HT1080 (cell line): ENCODE measurements at places on chromosomes 6 and 20.

- DNase-seq: no peak
Measured at GRCh38 chr6:42846505-42846904, 32.9 kb upstream of the RPL7L1 start.

DNA sequence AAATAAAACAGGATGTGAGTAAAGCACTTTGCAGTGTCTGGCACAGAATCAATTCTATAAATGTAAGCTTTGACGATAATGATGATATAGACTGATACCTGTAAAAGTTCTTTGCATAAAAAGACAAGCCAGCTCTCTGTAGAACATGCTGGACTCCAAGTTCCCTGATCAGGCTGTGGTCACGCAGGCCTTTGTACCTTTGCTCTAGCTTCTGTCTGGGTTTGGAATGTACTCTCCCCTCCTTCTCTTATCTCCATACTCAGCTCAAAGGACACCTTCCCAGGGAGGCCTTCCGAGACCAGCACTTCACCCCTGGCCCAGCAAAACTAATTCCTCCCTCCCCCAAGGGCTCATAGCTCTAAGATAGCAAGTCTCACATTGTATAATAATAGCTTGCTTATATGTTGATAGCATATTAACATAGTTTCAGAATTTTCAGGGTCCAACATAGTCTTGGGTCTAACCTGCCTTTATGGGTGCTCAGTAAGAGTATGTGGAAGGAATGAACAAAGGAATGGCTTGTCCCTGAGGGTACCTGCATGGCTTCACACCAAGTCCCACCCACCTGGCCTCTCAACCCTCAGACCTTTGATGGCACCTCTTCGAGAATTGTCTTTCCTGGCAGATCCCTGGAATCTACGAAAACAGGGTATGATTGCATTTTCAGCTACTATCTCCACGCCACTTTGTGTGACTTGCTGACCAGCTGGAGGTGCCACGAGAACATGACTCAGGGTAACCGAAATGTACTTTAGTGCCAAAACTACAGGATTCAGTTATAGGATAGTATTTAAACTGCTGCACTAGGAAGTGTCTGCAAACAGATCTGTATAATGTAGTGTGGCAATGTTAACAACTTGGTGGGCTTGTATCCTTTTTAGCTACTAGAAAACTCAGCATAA lies 41.7 kb upstream of the PIM1 start:
- DNase-seq: no peak

GRCh38 chr20:32970115-32970972 lies 33.9 kb downstream of the SUN5 start:
- DNase-seq: no peak

GRCh38 chr20:46307999-46308257 lies 370 bp downstream of the CDH22 start:
- DNase-seq: no peak

- no peak for DNase-seq
Measured at GRCh38 chr20:58401162-58401561, 12.1 kb downstream of the VAPB start.

GRCh38 chr6:5034328-5034727 lies 30.5 kb upstream of the RPP40 start:
- no peak for DNase-seq

GRCh38 chr20:47209982-47210381 lies 146.5 kb downstream of the ZMYND8 start:
- DNase-seq: no peak

DNA sequence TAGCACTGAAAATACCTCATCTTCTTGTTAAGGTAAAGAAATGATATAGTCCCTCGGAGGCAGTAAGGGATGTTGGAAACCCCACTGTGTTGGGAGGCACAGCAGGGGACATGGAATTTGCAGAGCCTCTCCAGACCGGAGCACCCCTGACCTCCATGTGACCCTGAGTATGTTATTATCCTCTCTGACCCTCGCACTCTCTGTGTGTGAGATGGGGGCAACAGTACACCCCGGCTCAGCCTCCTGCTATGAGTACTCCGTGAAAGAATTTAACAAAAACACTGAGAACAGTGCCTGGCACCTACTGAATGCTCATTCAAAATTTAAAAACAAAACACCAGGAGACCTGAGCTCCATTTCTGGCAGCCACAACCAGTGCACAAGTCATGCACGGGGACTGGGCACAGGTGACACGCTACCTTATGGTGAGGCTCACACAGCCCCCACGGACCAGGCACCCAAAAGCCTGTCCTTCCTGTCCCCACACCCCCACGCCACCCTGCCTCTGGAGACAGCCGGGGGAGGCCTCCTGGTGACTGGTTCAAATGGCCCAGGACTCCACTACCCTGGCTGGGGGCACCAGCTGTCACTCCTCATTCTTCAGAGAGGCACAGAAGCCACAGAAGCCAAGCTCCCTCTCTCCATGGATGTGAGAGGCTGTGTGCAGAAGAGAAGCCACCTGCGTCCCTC lies 6.1 kb downstream of the NINL start:
- no peak for DNase-seq

DNA sequence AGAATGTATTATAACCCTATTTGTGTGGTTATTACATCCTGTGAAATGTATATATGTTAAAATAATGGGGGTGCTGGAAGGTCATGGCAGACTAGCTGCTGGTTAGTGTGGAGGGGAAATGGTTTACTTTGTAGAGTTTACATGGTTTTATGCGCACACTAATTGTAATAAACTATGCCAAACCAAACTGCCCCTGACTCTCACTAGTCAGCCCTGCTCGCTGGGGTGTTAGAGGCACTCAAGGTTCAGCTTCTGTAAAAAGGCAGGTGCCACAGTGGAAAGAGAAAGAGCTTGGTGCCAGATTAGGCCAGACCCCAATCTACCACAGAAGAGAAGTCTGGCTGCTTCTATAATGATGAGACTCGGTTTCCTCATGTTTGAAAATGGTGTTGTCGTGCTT lies 52.7 kb downstream of the GOPC start:
- DNase-seq: no peak

GRCh38 chr6:32112431-32112980 lies 3.4 kb upstream of the TNXB start:
- DNase-seq: no peak

DNA sequence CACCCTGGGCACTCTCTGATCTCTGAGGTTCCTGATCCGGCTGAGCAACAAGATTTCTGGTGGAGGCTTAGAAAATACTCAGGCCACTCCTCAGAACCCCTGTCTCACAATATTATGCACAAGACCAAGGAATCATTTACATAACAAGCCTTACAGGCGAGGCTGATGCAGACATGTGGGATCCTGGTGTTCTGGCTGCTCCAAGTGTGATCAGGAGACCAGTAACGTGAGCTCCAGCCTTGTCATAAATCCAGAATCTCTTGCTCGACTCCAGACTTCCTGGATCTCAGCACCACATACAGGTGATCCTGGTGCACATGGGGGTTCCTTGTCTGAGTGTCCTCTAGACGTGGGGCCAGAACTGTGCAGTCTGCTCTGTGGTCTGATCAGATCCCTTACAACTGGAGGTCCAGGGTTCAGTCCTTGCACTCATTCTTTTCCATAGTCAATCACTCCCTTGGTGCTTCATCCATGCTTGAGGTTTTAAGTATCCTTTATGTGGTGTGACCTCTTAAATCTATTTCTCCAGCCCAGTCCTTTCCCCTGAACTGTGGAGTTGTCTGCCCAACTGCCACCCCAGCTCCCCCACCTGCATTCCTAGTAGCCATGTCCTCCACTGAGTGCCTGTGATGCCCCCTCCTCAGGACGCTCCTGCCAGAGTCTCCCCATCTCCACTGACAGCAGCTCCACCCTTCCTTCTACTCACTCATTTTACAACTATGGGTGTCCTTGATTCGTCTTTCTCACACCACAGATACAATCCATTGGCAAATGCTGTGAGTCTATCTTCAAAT lies 5.1 kb downstream of the HLA-C start:
- DNase-seq: no peak

GRCh38 chr6:106136845-106137244 lies 50.7 kb downstream of the PRDM1 start:
- DNase-seq: no peak

DNA sequence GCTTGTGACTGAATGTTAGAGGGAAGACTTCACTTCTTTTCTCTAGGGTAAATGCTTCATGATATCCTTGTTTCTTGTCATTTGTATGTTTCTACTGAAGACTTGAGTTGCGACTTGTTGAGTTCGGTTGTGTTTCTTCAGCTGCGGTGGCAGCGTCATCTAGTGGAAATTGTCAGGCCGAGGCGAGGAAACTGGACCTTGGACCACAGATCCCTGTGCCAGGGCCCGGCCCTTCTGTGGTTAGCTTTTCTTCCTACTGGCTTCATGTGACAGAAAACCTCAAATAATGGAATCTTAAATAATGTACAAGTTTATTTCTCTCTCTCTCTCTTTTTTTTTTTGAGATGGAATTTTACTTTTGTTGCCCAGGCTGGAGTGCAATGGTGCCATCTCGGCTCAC lies 12.4 kb downstream of the MTHFD1L start:
- DNase-seq: no peak

DNA sequence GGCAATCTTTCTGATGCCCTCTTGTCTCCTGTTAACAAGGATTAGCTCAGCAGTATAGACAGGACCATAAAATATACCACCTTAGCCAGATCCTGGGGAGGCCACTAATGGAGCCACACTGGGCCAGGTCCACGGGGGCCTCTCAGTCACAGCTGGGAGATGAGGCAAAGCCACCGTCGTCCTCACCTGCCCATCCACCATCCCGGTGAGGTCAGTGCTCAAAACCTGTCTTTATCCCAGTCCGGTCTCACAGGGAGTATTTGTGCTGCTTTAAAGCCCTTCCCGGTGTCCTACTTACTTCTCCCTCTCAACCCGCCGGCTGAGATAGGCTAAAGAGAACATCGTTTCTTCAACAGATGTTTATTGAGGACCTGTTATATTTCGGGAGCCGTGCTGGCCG lies 104.3 kb downstream of the EDN3 start:
- no peak for DNase-seq

GRCh38 chr6:14281811-14282660 lies 164.5 kb downstream of the CD83 start:
- no peak for DNase-seq

DNA sequence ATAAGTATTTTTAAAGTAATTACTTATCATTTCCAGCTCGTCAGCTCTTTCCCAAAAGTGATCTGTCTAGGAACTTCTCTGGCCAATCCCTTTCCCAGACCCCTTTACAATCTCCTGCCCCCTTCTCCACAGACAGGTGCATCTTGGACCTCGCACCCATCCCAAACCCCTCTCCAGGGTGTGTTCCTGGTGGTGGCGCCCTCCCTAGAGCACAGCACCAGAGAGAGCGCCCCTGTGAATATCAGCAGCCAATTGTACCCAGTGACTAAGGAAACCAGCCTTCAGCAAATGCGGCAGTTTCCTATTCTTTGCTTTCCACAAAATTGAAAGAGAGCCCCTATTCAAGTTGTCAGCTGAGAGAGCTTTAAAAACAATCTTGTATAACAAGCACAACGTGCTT lies 157.7 kb downstream of the RNASET2 start:
- DNase-seq: no peak

GRCh38 chr6:15317934-15318902 lies 72.3 kb downstream of the JARID2 start:
- no peak for DNase-seq

- peak; percentile 99 for DNase-seq
Measured at GRCh38 chr6:14743474-14744211, 502.2 kb upstream of the JARID2 start.

DNA sequence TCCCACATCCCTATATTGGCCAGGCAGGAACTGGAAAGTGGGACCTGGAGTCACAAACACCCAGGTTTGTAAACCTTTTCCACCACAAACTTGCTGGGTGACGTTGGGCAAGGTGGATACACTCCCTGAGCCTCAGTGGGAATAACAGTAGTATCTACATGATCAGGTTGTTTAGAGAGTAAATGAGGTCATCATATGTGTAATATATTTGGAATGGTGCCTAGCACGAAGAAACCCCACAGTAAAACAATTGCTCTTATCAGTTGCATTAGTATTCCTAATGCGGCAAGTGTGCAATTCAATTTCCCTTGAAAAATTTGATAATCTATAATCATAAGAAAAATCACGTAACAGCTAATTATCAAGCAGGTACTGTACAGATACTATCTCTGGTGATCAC lies 51.9 kb downstream of the HIVEP2 start:
- peak; percentile 56 for DNase-seq

GRCh38 chr6:44289726-44290260 lies 19.5 kb downstream of the TMEM151B start:
- no peak for DNase-seq

DNA sequence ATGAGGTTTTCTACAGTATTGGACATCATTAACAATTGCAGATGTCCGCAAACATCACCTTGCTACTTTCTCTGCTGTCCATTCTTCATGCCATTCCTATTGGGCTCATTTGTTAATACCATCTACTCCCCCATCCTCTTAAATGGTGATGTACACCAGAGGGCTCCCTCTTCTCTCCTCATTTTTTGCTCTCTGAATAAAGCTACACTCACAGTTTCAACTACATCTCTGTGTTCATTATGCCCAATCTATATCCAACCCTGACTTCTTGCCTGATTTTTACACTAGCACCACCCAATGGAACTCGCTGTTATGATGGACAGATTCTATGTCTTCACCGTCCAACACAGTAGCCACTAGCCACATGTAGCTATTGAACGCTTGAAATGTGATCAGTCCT lies 288.1 kb upstream of the ID4 start:
- DNase-seq: no peak

DNA sequence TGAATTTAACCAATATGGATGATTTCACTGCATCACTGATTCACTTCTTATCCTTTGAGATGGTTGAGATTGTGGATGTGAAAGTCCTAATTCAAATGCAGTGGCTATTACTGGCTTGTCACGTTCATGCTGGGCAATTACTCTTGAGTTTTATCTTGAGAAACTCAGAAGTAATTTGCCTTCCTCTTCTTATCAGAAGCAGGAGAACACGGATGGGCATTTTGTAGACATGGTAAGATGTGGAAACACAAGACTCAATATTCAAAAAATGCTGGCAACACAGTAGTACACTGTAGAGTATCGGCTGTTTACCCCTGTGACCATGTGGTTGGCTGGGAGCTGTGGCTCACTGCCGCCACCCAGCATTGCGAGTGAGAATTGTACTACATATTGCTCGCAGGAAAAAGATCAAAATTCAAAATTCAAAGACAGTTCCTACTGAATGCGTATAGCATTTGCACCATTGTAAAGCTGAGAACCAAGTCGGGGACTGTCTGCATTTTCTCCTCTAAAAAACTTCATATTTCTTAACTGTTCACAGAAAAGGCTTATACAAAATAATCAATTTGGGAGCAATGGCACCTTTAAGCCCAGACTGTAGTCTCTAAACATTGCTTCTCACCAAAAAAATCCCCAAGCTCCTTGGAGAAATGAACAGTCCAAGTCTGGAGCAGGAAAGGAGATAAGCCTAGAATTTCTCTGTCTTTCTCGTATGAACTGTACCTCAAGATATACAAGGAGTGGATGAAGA lies 61.9 kb upstream of the ELOVL5 start:
- DNase-seq: peak; percentile 37
